ENCODE measurements at places on chromosomes 7 and 10.

DNA sequence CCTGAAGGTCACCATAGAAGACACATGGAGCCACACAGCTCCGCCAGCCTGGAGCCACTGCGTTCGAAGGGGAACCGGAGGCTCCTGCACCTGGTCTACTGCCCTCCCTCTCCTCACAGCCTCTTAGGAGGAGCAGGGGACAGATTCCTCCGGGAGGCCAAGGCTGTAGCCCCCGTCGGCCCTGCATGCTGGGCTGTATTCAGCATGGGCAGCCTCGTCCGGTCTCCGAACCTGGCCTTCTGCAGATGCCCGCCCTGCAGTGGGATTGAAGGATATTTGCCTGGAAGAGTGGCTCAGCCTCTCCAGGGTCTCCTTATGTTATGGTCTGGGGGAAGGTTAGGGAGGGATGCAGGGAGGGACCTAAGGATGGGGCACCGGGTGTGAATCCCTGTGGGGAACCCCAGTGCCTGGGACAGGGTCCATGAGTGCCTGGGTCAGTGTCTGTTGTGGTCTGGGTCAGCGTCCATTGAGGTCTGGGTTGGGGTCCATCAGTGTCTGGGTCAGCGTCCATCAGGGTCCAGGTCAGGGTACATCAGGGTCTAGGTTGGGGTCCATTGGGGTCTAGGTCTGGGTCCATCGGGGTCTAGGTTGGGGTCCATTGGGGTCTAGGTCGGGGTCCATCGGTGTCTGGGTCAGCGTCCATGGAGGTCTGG, 13.0 kb upstream of the SCART1 start:
- ATAC-seq: no peak

- no peak for ATAC-seq
Measured at GRCh38 chr7:88001744-88002530, 67.9 kb downstream of the ADAM22 start.

DNA sequence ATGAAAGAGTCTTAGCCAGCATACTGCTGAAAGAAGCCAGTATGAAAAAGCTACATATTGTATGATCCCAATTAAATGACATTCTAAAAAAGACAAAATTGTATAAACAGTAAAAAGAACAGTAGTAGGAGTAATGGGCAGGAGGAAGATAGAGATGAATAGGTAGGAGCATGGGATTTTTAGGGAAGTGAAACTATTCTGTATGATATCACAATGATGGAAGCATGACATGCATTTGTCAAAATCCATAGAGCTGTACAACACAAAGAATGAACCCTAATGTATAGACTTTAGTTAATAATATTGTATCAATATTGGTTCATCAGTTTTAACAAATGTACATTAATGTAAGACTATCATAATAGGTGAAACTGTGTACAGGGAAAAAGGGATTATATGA, 147.9 kb downstream of the IMMP2L start:
- no peak for ATAC-seq

DNA sequence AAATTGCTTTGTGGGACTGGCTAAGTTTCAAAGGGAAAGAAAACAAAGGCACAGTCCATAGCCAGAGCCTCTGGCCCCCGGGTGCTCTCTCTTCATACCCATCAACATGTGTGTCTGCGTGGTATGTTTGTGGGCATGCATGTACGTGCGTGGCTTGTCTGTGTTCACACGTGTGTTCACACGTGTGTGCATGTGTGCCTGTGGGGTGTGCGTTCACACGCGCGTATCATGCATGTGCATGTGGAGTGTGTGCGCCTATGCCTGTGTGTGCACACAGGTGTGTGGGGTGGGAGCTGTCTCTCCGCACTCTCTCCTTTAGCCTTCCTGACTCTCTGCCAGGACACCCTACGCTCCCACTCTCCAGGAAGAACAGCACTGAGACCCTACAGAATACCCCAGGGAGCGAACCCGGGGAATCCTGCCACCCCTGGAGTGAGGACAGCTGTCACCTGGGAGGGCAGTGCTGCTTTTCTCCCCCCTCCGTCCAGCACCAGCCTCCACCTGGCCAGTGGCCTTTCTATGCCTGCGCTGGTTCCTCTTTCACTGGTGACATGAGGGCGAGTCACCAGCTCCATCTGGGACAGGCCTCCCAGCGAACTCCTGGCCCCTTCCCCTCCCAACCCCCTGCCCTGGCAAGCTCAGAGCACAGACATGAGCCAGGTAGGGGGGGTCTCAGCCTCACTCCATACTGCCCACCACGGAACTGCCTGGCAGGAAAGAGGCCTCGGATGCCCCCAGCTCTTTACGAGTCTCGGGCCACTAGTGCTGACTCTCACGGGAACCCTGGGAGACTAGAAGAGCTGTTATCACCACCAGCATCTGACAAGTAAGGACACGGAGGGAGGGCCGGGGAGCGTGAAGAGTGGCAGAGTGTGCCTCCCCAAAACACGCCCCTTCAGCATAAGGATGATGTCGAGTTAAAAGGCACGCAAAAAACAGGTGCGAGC, 16.5 kb downstream of the WDR86 start:
- no peak for ATAC-seq

DNA sequence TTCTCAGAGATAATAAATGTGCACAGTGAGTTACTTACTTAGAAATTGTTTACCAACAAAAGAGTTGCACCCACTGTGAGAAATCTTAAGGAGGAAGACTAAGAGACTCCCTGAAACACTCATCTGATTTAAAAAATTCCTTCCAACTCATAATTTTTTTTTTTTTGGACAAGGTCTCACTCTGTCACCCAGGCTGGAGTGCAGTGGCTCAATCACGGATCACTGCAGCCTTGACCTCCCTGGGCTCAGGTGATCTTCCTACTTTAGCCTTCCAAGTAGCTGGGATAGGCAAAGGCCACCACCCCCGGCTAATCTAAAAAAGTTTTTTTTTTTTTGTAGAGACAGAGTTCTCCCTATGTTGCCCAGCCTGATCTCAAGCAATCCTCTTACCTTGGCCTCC, 36.0 kb downstream of the MALSU1 start:
- ATAC-seq: no peak

GRCh38 chr7:51023547-51023946, 240.9 kb upstream of the GRB10 start:
- ATAC-seq: no peak

- peak; percentile 62 for ATAC-seq
Measured at GRCh38 chr10:93080350-93081046, 6.8 kb downstream of the CYP26A1 start.

GRCh38 chr7:73799282-73800141, 29.4 kb upstream of the CLDN3 start:
- no peak for ATAC-seq

- peak; percentile 32 for ATAC-seq
Measured at GRCh38 chr7:135260930-135261721, 27.5 kb downstream of the STRA8 start.

GRCh38 chr10:132248455-132249225, 59.1 kb downstream of the STK32C start:
- ATAC-seq: no peak

GRCh38 chr7:132544025-132544424, 32.2 kb downstream of the PLXNA4 start:
- no peak for ATAC-seq

DNA sequence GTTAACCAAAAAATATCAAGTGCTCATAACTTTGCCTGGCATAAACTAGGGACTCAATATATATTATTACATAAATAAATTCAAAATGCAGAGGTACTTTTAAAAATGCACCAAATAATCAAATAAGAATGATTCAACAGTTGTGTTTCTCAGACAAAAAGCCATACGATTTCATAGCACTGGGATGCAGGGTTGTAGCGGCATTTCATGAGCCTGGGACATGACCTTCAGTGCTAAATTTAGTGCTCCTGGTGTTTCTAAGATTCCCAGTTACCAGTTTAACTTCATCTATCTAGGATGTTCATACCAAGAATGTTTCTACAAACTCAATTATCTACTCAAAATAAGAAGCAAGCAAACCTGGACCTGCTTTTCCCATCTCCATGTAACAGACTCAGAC, 4.0 kb downstream of the JAZF1 start:
- ATAC-seq: no peak

- no peak for ATAC-seq
Measured at GRCh38 chr7:71145906-71146901, 14.3 kb downstream of the GALNT17 start.

GRCh38 chr10:87503886-87504285, 807 bp upstream of the MINPP1 start:
- no peak for ATAC-seq

DNA sequence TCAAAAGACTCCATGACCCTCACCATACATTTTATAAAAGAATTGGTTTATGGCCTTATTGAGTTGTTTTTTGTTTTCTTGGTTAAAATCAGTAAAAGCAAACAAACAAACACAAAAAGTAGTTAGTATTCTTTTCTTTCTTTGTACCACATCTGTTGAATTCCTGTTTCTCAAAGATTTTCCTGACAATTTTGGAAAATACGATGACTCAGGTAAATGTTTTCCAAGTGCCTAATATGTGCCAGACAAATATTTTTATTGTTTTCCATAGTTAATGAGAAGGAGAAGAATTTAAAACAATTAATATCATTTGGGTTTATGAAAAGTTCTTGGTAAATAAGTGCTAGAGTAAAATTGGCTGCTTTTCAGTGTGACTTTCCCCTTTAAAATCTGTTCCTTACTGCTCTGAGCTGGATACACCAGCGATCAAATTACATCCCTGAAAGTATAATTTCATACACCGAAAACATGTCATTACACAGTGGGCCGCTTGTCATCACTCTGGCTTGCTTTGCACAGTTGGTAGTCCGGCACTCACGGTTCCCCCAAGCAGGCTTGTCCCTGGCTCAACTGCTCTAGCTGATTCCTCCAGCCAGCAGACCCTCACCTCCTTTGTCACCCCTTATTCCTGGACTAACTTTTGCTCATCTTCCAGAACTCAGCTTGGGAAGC, 80.5 kb downstream of the TBXAS1 start:
- ATAC-seq: no peak

GRCh38 chr7:66927348-66927948, 6.4 kb downstream of the TMEM248 start:
- ATAC-seq: no peak

- ATAC-seq: no peak
Measured at GRCh38 chr7:136144182-136144581, 167.0 kb upstream of the MTPN start.

GRCh38 chr7:105764506-105764905, 111.9 kb downstream of the ATXN7L1 start:
- no peak for ATAC-seq

- ATAC-seq: no peak
Measured at GRCh38 chr10:12934777-12935176, 66.7 kb downstream of the CCDC3 start.

DNA sequence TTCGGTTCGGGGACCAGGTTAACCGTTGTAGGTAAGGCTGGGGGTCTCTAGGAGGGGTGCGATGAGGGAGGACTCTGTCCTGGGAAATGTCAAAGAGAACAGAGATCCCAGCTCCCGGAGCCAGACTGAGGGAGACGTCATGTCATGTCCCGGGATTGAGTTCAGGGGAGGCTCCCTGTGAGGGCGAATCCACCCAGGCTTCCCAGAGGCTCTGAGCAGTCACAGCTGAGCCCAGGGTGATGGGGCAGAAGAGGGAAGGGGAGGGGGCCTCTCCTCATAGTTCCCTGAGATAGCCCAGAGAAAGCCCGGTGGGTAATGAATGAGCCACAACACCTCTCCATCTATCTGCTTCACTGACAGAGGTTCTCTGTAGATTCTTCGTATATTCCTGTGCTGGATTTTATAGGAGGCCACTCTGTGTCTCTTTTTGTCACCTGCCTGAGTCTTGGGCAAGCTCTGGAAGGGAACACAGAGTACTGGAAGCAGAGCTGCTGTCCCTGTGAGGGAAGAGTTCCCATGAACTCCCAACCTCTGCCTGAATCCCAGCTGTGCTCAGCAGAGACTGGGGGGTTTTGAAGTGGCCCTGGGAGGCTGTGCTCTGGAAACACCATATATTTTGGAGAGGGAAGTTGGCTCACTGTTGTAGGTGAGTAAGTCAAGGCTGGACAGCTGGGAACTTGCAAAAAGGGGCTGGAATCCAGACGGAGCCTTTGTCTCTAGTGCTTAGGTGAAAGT, 16.4 kb downstream of the PRSS2 start:
- no peak for ATAC-seq

DNA sequence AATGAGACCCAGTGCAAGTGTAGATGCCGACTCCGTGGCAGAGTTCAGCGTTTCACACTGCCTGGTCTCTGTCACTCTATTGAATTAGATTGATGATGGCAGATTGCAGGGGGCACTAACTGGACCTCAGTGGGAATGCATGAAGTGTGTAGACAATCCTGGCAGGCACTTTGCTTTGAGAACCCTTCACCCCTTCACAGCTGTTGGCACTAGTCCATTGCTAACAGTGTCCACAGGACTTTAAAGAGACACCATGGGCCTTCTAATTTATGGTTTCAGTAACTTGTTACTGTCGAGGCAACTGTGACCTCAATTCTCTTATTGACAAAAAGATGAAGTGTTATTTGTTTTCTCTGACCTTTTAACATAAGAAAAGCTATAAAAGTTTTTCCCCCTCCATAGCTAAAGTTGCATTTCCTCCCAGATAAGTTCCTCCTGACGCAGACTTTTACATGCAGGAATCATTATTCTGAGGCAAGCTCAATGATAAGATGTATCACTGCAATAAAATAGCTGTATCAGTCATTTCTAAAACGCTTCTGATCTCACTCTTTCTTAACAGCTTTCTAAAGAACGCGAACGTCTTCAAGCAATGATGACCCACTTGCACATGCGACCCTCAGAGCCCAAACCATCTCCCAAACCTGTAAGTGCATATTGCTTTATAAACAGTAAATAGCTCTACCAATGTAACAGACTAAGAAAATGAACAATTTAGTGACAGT, 238.9 kb downstream of the FOXP2 start:
- no peak for ATAC-seq

GRCh38 chr10:16952610-16953009, 135.4 kb upstream of the RSU1 start:
- no peak for ATAC-seq

DNA sequence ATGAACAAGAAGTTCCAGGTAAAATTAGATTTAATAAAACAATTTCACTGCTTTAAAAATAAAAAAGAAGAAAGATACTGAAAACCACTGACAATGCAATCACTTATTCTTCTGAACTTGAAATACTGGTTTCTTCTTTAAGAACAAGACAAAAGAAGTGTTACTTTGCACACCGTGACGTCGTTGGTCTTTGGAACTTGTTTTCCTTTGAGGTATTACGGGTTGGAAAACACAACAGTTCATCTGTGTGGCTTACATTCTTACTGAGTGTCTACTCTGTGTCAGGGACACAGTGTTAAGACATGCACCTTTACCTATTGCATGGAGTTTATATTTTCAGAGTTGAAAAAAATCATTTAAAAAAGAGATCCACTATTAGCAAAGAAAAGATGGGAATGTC, 41.3 kb upstream of the UCN3 start:
- ATAC-seq: no peak

GRCh38 chr10:49568235-49568634, 29.3 kb upstream of the ERCC6 start:
- peak; percentile 71 for ATAC-seq

DNA sequence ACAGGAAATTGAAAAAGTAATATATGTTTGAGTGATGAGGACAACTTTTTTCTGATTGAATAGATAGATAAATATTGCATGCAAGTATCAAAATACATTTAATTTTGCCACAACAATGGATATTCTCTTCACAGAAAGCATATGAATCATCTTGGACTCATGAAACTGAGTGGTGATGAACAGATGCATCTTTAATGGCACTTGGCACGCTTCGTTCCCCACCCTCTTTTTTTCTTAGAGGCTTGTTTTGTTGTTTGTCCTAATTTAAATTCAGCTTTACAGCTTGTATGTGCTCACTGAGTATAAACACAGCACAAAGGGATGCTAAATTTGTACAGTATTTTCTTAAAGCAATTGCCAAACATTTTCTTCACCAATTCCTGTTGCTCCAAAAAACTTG, 145.0 kb upstream of the YAE1 start:
- no peak for ATAC-seq

Measured in gastroesophageal sphincter (tissue), 4 donors.